Glutamatergic neuron (in vitro differentiated cells): ENCODE measurements at places on chromosomes 13 and 19.

- no peak for DNase-seq
Observed at GRCh38 chr19:54475706-54476105, 2.6 kb upstream of the CDC42EP5 start.

DNA sequence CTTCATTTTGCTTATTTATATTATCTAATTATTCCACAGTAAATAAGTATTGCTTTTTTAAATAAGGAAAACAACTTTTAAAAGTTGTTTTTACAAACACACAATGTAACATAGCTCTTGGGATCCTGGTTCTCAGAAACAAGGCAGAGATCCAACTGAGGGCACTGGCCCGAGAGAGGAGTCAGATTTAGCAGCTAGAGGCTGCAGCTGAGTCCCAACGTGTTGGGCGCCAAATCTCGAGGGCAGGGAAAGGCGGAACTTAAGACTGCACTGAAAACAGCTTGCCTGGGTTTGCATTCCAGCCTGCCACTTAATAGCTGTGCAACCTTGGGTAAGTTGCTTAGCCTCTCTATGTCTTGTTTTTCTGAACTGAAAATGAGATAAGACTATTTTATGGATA, 16.4 kb upstream of the WASF3 start:
- no peak for DNase-seq

GRCh38 chr13:91313103-91313502, 34.4 kb upstream of the MIR17HG start:
- DNase-seq: no peak

DNA sequence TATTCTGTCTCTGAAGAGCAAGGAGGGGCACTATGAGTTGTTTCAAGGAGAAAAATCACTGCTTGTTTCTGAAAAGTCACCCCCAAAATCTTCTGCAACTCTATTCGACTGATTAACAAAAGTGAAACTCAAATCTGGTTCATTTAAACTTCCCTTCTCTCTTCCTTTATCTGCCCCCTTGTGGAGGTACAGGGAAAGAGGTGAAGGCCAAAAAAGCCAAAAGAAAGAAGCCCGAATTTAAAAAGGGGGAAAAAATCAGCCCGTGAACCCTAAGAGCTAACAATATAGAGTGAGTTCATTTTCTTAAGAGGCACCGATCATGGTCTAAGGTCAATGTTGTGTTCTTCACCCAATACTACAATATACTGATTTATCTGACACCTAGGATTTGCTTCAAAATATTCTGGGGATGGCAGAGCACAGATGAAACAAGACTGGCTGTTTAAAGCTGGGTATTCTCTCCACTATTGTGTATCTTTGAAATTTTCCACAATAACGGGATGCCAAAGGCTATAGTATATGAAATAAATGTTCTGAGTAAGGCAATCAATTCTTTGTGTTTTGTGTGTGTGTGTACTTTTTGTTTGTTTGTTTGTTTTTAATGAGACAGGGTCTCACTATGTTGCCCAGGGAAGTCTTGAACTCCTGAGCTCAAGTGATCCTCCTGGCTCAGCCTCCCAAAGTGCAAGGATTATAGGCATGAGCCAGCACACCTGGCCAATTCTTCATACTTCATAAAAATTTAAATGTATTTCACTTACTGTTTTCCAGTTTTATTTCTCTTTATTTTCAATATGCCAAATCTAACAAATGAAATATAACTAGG, 55.0 kb upstream of the EEF1AKMT1 start:
- no peak for DNase-seq

- DNase-seq: no peak
Observed at GRCh38 chr19:34436716-34437115, 8.5 kb downstream of the UBA2 start.

- DNase-seq: no peak
Observed at GRCh38 chr13:24181991-24182702, 21.6 kb downstream of the SPATA13 start.

DNA sequence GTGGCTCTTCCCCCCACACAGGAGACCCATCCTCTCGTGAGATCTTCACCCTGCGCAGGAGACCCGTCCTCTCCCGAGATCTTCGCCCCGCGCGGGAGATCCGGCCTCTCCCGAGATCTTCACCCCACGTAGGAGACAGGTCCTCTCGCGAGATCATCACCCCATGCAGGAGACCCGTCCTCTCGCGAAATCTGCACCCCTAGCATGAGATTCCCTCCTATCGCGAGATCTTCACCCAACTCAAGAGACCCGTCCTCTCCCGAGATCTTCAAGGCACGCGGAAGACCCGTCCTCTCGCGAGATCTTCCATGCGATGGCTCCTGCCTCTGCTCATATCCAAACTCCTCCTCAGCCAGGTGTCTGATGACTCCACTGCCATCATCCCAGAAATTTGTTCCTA, 24.3 kb downstream of the LAIR2 start:
- DNase-seq: no peak

- no peak for DNase-seq
Observed at GRCh38 chr19:27962264-27962663, 1250.7 kb downstream of the UQCRFS1 start.

- no peak for DNase-seq
Observed at GRCh38 chr13:77002590-77003190, 10.8 kb downstream of the CLN5 start.

DNA sequence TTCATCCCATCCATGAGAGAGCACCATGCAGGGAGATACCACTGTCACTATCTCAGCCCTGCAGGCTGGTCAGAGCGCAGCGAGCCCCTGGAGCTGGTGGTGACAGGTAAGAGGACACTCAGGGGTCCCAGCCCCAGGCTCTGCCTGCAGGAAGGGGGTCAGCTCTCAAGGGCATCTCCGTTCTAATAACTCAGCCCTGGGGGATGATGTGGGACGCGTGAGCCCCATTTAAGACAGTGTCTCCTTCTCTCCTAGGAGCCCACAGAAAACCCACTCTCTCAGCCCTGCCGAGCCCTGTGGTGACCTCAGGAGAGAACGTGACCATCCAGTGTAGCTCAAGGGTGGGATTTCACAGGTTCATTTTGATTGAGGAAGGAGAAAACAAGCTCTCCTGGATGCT, 15.5 kb upstream of the KIR3DL3 start:
- no peak for DNase-seq

GRCh38 chr19:5152767-5153532, 184.0 kb downstream of the KDM4B start:
- DNase-seq: no peak

GRCh38 chr19:56291867-56292266, 19.3 kb downstream of the EDDM13 start:
- no peak for DNase-seq

GRCh38 chr13:99281811-99282263, 23.7 kb upstream of the GPR18 start:
- no peak for DNase-seq

DNA sequence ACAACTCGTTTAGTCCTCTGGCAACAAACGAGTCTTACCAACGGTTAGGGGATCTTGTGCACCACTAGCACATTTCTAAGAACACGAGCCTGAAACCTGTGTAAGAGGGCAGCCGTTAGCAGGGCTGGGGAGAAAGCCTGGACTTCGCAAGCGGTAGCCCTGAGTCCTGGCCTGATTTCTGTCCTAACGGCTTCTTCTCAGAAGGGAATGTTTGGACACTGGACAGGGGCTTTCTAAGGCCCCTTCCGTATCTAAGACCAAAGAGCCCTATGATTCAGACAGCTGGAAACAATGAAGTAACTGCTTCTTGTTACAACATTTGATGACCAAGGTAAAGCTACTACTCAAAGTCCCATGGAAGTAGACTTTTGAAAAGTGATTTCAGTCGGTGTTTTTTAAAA, 2.2 kb downstream of the ANKRD10 start:
- no peak for DNase-seq

DNA sequence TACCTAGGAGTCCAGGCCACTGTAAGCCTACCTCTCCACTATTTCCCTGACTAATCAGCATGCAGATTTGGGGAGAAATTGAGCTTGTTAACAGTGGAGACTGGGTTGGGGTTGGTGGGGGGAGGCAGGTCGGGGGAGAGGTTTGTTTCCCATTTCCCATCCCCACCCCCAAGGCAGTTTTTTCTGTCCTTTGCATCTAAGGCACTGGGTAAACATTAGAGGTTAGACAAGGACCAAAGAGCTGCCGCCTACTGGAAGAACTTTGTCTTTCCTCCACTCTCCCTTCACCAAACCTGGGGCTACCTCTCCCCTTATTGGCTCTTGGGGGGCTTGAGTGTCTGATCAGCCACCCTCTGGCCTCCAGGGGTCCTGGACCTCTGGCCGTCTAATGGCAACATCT, 953 bp downstream of the KCNN4 start:
- no peak for DNase-seq

- no peak for DNase-seq
Observed at GRCh38 chr19:42516771-42517170, 11.5 kb downstream of the CEACAM1 start.

DNA sequence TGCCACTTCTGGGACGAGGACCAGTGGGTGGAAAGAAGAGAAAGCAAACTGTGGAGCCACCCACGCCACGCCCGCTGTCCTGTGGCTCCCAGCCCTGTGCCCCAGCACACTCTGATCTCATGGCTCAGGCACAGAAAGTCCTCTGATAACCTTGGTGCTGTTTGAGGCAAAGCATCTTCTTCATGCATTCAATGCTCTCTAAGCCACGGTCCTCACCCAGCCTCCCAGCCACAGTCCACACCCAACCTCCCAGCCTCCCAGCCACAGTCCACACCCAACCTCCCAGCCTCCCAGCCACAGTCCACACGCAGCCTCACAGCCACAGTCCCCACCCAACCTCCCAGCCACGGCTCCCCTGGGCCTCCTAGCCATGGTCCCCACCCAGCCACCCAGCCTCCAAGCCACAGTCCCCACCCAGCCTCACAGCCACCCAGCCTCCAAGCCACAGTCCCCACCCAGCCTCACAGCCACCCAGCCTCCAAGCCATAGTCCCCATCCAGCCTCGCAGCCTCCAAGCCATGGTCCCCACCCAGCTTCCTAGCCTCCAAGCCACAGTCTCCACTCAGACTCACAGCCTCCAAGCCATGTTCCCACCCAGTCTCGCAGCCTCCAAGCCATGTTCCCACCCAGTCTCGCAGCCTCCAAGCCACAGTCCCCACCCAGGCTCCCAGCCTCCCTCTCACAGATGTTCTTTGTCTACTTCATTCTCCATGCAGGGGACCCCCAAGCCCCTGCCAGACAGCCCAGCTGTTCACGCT, 74.9 kb downstream of the SOX1 start:
- DNase-seq: no peak

DNA sequence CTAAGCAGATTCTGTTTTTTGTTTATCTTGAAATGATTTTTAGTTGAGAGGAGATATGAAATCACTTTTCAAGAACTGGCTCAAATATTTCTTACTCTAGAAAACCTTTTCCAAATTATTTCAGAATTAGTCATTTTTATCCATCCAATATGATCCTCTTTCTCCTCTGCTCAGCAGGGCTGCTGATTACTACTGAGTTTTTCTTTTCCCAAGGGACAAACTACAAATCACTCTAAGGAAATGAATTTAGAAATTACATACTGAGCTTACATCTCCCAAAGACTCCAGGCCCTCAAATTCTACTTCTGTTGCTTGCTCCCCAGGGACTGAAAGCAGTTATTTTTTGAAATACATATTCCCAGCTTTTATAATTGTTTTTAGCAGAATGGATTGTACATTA, 87.4 kb upstream of the UFM1 start:
- DNase-seq: no peak

DNA sequence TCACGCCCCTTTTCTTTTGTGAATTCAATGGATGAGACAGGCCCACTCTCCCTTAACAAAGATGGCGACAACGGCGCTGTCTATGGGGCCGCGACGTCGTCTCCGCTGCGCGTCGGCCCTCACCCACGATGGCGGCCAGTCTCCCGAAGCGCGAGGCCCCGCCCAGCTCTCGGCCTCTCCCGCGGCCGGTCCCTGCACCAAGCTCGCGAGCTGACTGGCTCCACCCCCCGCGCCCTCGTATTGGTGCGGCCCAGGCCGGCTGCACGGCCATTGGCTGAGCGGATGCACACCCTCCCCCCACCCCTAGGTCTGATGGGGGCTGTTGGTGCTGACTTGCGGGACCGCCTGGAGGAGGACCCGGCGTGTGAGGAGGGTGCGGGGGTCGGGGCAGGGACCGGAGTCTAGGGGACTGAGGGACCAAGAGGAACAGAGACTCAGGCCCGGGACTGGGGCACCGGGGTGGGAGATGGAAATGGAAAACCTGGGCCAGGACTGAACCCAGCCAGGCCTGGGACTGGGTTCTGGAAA, 4.8 kb downstream of the SPHK2 start:
- DNase-seq: peak; percentile 100

GRCh38 chr19:23957660-23958281, 43.1 kb downstream of the ZNF726 start:
- no peak for DNase-seq

GRCh38 chr13:112688560-112689302, 1.1 kb upstream of the ATP11A start:
- no peak for DNase-seq

- DNase-seq: no peak
Observed at GRCh38 chr13:46712524-46712923, 84.4 kb downstream of the ESD start.

- DNase-seq: no peak
Observed at GRCh38 chr13:43687038-43687437, 99.7 kb downstream of the ENOX1 start.

DNA sequence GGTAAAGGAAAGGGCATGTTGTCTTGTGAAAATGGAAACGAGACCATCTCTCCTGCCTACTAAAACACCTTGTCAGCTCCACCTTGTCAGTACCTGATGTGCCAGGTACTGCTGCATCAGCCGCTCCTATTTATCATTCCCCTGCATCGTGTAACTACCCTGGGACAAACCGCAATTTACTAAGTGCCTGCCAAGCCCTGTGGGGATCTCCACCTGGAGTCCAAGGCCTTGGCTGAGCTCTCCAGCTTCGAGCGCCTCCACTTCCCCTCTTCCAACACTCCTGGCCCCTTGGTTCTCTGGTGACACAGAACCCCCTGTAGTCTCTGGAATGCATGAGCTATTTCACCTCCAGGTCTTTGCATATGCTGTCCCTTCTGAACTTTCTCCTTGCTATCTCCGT, 25.9 kb upstream of the CCNP start:
- no peak for DNase-seq

DNA sequence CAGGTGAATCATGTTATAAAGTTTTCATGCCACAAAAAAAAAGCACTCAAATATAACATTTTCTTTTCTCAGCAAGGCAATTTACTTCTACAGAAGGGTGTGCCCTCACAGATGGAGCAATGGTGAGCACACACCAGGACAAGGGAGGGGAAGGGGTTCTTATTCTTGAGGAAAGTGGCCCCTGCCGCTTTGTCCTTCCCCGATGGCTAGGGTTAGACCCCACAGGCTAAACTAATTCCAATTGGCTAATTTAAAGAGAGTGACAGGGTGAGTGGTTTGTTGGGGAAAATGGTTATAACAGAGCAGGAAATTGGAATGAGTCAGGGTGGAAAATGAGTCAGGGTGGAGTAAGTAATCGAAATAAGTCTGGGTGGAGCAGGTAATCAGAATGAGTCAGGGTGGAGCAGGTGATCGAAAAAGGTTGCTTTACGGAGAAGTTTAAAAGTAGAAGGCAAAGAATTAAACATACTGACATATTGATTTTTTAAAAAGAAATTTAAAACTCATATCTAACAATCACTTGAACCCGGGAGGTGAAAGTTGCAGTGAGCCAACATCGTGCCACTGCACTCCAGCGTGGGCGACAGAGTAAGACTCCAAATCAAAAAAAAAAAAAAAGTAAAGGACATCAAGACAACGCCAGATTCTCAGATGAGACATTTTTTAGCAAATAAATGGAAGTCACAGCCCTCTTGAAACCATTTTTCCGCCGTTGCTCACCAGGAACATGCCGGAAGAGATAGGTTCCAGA, 813 bp downstream of the ZNF562 start:
- DNase-seq: no peak

- DNase-seq: no peak
Observed at GRCh38 chr13:90438576-90438975, 908.9 kb upstream of the MIR17HG start.
